ENCODE measurements at places on chromosomes 3 and 15.

- DNase-seq: no peak
Measured at GRCh38 chr3:30347679-30348216, 258.7 kb upstream of the TGFBR2 start.

DNA sequence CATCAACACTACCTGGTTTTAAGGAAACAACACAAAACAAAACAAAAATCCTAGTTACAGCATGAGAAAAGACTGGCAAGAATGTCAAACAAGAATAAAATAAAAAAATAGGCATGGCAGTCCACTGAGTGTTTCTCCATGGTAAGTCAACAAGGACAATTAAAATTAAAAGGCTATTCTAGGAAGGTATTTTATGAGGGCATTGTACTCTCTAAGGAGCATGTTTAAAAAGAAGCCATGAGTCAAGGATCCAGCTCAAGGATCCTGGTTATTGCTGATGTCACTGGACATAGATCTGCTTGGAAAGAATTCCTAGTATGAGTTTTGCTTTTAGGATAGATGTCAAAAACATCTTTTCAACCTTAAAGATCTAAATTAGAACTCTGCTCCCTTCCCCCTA is 106.7 kb downstream of the MYO5A start:
- DNase-seq: no peak

DNA sequence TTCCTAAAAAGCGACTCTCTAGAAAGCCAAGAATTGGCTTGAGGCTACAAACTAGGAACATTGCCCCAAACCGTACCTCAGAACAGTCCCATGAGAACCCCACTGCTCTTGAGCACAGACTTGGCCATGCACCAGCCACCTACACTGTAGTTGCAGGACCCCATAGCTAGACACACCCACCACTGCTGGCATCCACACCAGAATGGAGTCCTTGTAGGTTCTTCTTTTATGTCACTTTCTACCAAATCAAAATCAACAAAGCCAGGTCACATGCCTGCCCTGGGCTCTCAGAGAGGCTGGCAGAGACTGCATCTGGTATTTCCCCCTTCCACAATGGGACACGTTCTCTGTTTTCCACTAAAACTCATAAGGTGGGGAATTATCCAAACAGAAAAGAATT is 290.5 kb downstream of the SHOX2 start:
- DNase-seq: no peak

GRCh38 chr3:193040836-193041672 is 123.4 kb upstream of the MB21D2 start:
- DNase-seq: no peak

- DNase-seq: no peak
Measured at GRCh38 chr3:116070061-116070460, 375.2 kb downstream of the LSAMP start.

- no peak for DNase-seq
Measured at GRCh38 chr15:84874981-84875699, 9.3 kb upstream of the SLC28A1 start.

DNA sequence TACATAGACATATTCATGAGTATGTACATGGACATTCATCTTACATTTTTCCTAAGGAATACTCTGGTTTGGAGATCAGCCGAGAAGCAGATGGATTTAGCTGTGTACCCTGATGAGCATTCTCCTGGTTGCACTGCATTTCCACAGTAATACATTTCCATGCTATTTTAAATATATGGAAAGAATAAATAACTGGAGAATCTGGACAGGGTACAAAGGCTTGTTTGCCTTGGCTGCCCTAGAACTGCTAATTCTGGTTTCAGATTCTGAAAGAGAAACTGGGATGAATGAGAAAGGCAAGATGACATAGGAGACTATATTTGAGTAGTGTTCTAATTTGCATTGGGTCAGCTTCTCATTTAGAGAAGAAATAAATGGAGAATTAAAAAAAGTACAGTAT is 190.8 kb upstream of the FAM3D start:
- no peak for DNase-seq

- DNase-seq: no peak
Measured at GRCh38 chr3:87993566-87993965, 65.2 kb downstream of the CGGBP1 start.

GRCh38 chr3:73094129-73094528 is 32.7 kb downstream of the EBLN2 start:
- DNase-seq: no peak

GRCh38 chr15:74767167-74768098 is 14.4 kb upstream of the CSK start:
- DNase-seq: no peak

- DNase-seq: no peak
Measured at GRCh38 chr15:25233766-25234350, 205.0 kb downstream of the UBE3A start.

GRCh38 chr3:27532426-27533260 is 48.5 kb upstream of the SLC4A7 start:
- no peak for DNase-seq

GRCh38 chr3:114928989-114929640 is 218.0 kb downstream of the ZBTB20 start:
- DNase-seq: no peak

DNA sequence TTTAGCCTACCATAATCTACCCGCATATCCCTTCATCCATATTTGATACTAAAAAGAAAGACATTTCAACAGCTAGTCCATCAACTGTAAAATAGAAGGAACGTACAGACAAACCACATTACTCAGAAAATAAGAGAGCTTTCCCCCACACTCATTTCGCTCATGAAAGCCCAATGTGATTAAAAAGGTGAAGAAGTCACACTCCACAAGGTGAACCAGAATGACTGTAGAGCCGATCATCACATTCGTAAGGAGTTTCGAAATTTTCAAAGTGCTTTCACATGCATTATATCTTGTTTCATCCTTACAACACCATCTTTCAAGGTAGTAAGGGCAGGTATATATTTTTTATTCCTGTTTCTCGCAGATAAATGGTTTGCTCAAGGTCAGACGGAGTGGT is 225.3 kb downstream of the FOXP1 start:
- DNase-seq: no peak

DNA sequence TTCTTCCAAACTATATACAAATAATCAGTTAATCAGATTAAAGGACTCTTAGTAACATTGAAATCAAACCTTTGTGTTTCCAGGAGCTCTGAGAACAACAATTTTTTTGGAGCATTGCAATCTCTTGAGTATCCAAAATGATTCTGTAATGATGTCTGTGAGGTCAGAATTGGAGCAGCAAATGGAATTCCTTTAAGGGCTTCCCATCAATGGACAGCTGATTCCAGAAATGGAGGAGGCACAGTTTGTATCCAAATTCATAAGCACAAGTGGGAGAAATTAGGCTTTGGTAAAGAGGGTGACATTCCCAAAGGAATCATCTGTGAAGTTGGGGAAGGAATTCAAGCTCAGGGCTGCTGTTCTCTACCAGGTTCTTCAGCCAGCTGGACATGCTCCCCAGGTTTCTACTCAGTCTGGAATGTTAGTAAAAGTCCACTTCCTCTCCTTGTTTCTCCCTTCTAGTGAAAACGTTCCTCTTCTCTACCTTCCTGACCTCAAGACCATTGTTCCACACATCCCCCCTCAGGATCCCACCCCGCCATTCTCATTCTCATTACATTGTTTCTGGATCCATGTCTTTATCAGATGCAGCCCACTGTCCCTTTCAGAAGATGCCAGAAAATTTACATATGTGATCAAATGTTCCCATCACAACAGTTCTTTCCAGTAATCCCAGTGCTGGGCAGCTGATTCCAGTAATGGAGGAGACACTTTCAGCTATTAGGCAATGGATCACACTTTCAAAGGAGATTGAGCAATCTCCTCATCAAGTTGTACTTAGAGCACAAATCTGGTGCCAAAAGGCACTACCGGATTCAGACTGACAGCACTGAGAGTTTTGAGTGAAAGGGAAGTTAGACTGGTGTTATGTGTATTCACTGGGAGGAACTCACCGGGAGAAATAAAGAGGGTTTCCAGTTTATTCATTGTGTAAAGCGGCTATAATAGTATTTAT is 391.3 kb upstream of the TPRG1 start:
- no peak for DNase-seq

GRCh38 chr15:94417501-94418293 is 186.3 kb downstream of the MCTP2 start:
- no peak for DNase-seq

GRCh38 chr3:115217678-115218451 is 70.8 kb upstream of the ZBTB20 start:
- DNase-seq: no peak

DNA sequence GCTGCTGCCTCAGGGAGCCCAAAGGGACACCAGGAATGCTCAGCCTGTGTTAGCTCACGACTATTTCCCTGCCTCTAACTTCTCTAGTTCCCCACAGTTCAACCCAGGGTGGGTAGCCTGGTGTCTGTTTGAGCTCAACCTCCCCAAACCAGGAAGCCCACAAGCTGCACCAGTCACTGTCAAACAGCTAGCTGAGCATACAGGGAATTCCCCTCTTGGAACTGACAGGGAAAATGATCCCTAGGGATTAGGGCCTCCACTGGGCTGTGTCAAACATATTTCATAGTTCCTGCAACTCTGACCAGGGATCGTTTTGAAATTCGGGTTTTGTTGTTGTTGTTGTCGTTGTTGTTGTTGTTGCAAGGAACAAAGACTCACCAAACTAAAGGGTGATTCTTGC is 147.1 kb upstream of the ICE2 start:
- DNase-seq: no peak

DNA sequence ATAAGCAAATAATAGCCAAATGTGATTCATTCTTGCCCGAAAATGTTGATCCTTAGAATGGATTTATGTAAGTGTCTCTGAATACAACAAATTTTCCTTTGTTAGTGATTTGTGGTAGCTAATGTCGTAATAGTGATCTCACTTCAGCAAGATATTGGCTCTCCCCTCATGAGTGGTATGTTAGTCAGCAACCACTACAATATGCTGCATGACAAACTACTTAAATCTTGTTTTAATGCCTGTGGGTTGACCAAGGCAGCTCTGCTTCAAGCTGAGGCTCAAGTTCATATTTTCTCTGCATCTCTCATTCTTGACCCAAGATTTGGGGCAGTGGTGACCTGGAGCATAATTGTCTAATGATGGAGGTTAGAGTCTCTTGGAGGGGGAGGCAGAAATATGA is 49.8 kb upstream of the GALNT15 start:
- DNase-seq: no peak

DNA sequence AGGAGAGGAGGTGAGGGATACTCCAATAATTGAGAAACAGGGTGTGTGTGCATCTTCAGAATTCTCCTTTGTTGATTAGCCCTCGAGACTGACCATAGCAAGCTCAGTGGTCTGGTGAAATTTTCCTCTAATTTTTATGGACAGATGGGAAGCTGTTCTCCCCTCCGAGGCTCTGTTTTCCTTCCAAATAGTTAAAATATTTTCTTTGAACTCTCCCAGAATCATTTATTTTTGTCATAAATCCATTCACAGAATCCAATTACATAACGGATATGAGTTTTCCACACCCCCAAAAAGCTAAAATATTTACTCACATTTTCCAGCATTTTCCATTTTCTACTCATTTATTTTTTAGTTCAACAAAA is 36.5 kb downstream of the QTRT2 start:
- DNase-seq: no peak

GRCh38 chr3:171557173-171557572 is 97.0 kb upstream of the TNIK start:
- no peak for DNase-seq

GRCh38 chr15:70048198-70048565 is 49.5 kb downstream of the TLE3 start:
- no peak for DNase-seq

DNA sequence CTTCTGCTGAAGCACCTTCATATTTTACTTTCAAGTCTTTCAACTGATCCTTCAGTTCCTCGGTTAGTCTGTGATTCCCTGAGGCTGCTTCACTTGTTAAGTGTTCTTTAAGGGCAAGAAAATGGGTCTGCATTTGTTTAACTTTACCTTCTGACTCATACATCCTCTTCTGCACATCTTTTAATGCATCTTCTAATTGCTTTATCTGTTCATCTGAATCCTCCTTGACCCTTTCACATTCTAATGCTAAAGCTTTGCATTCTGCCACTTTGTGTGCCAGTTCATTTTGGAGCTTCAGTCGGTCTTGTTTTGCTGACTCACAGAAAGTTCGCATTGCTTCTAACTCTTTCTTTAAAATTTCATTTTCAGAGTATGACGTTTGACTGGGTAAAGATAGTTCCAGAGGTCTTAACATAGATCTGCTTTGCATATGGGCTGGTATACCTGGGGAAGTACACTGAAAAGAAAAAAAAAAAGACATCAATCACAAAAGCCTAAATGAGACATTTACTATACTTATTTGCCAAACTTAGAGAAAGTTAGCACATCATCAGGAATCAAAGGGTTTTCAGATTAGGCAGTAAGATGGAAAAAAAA is 94.3 kb downstream of the UACA start:
- no peak for DNase-seq

GRCh38 chr3:16309558-16309957 is 44.5 kb downstream of the OXNAD1 start:
- DNase-seq: no peak

DNA sequence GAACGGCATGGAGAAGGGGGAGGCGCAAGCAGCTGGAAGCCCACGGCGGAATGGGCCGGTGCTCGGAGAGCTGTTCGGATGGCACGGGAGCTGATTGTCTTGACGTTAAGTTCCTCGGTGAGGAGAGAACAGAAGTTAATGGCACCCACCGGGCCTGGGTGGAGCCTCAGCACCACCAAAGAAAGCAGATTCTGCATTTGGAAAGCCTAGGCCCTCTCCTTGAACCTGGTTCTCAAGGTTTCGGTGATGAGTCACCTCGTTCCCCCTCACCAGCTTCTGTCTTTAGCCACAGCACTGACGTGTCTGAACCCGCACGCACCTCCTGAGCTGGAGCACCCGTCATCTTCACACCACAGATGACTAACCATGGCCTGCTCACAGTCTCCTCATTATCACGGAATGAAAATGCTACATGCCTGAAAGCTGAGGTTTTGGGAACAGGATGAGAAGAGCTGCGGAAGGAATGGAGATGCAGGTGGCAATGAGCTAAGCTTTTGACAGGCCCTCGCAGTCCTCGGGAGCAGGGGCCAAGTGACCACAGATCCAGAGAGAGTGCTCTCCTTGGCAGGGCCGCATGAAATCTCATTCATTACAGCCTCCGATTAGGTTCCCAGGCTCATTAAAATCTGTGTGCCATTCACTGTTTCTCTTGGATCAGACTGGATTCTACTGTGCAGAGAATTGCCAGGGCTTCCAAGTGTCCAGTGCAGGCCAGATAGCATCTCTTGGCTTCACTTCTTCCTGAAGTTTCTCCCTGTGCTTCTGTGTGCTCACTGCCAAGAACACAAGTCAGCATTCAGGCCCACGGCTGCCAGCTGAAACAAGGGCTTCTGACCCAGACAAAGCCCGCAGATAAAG is 96.3 kb upstream of the DLG1 start:
- DNase-seq: peak; percentile 1

DNA sequence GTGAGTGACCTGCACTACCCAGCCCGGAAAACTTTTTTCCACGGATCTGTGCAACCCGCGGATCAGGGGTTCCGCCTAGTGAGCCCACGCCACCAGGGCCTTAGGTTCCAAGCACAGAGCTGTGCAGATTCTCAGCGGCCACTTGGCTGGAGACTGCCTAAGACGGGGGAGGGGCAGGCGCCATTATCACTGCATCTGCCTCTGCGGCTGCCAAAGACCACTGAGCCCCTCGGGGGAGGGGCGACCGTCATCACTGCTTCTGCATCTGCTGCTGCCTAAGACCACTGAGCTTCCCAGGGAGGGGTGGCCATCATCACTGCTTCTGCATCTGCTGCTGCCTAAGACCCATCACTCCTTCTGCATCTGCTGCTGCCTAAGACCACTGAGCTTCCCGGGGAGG is 460.2 kb downstream of the OCA2 start:
- DNase-seq: no peak
